Mucosa of descending colon (tissue), 3 donors: ENCODE measurements at places on chromosomes 5 and 9. TPM values are rescaled to one million over a fixed set of nuclear protein-coding genes. Genes with fewer than 3 reads are reported as not detected.
A peak's percentile ranks its signal among the peaks of the same experiment; 100 is the strongest.

DNA sequence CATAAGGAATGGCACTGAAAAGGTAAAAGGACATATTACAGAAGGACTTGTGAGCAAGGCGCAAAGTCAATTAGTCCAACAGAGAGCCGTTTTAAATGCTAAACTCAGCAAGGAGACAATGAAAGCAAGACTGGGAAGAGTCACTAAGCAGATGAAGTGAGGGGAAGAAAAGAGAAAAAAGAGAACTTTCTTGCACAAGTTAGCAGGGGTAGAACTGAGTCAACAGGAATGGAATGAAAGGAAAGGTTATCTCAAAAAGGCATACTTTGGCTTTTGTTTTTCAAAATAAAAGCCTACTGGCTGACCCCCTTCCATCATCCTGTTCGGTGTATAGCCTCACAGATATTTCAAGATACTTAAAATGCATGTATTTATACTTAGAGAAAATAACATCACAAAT lies 75.0 kb downstream of the NR6A1 start:
- DNase-seq = no peak

GRCh38 chr5:139543423-139543991 lies 17.6 kb upstream of the UBE2D2 start:
- DNase-seq = peak; percentile 87

Gene PCDHGA9
- total RNA-seq = 6.7 TPM

DNA sequence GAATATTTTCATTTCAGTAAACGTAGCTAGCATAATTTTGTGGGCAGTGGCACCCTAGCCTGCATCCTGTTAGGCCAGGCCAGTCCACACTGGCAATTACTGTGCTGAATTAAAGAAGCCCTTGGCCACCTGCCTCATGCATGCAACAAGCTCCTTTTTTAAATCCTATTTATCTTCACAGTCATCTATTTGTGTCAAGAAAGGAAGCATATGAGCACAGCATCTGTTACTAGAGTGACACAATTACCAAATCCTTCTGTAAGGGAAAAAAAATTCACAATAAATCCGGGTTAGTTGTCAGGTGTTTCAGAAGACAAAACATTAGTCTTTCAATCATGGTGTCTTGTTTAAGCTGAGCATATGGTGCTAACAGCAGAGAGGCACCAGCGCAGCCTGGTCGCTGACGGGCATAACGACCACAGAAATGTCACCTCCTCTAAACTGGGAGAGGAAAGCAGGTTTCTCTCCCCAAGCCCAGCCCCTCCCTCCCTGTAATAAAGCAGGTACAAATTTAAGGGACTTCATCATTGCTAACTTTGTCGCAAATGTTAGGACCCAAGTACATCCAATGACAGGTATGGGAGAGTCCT lies 520.6 kb downstream of the CTNND2 start:
- no peak for DNase-seq

DNA sequence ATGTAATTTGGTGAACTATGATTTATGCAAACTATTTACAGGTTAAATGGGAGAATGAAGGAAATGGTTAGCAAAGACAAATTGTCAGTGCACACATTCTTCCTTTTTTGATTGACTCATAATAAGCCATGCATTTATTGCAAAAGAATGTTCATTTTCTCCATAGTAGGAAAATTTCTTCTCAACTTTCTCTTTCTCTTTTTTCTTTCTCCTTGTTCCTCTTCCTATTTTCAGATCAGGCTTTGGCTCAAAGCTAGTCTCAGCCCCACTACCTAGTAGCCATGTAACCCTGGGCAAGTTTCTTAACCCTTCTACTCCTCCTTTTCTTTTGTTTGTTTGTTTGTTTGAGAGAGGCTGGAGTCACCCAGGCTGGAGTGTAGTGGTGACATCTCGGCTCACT lies 156.6 kb downstream of the PIK3R1 start:
- DNase-seq = no peak

GRCh38 chr5:40227366-40227765 lies 452.3 kb upstream of the PTGER4 start:
- no peak for DNase-seq

Gene PLPP7
- 0.58 TPM for total RNA-seq

Gene PRDM9
- not detected for total RNA-seq

DNA sequence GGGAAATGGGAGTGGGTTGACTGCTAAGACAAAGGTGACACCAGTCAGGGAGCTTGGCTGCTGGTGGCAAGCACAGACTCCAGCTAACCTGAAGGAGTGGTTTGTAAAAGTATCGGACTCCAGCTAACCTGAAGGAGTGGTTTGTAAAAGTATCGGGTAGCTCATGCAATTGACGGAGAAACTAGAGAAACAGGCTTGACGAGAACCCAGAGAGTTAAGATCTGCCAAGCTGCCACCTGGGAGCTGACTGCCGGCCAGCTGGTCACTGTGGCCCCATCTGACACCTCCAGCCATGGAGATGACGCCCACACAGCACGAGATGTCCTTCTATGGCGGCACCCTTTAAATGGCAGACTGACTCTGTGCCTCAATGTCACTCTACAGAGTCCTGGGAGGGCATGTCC lies 28.3 kb upstream of the CRB2 start:
- DNase-seq = peak; percentile 77

Gene PCDHB5
- total RNA-seq = 0.41 TPM

DNA sequence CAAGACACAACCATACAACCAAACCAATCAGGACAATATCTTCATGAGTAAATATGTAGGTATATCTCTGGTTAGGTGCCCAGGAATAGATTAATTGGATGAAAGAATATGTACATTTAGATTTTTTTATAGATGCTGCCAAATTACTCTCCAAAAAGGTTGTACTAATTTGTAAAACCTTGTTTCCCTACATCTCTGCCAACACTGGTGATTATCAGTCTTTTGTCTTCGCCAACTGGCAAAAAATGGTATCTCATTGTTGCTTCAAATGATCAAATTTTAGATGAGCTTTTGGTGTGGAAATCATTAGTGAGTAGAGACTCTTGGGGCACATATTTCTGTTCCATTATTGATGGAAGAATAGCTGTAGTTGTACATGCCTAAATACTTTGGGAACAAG lies 90.7 kb upstream of the ELL2 start:
- DNase-seq = no peak

Gene ZNF354C
- total RNA-seq = 1.7 TPM

DNA sequence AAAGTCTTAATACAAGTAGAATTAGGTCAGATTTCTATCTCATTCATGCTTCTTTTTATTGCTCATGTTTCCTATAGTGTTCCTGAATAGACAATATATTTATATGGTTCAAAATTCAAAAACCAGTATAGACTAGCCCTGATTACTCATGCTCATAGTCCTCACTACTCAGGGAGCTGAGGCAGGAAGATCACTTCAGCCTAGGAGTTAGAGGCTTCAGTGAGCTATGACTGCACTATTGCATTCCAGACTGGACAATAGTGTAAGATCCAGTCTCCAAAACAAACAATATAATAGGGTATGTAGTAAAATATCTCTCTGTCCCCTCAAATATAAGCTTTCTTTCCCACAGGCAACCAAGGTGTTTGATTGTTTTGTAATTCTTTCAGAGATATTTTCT lies 2.4 kb downstream of the ANKRD31 start:
- no peak for DNase-seq

DNA sequence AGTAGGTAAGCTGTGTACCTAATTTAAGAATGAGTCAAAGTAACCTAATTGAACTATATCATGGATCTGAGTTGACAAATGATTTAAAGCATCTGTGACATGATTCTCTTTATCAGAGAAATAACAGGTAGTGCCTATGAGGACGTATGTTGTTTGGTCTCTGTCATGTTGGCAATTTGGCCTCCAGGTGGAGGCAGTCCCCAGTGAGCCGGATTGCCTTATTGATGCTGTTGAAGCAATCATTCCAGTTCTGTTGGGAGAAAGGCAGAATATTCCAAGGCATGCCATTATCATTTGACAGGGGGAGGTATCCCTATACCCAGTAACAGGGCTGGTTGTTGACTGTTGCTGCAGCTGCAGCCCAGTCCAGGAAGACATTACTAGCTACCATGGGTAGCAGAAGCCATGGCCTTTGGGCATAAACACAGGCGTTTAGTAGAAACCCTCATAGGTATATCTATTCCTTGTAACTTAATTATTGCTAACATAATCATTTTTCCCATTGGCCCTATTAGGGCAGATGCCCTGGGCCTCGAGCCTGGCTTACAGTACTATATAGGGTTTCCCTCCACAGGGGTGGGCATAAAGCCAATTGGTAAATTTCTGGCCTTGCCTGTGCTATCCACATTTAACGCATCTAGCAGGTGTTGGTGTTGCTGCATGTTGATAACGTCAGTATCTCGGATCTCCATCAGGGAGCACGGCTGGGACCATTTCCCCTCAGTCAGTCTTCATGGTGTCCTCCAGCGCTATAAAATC lies 12.2 kb upstream of the SLC22A4 start:
- DNase-seq = no peak

DNA sequence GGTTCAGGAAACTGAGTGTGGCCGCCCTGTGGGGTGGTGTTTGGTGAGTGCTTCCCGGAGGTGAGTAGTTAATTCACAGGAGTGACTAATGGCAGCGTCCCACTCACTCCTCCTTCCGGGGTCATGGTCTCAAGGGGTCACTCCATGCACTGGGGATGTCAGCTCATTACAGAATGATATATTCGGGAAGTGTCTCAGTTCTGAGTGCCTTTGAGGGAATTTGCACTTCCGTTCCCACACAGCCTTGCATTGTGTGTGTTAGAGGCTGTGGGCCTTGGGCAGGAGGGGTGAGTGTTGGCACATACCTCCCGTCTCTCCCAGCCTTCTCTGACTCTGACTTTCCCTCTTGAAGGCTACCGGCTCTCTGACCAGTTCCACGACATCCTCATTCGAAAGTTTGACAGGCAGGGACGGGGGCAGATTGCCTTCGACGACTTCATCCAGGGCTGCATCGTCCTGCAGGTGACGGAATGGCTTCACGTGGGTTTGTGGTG lies 10.5 kb upstream of the AHRR start:
- no peak for DNase-seq

DNA sequence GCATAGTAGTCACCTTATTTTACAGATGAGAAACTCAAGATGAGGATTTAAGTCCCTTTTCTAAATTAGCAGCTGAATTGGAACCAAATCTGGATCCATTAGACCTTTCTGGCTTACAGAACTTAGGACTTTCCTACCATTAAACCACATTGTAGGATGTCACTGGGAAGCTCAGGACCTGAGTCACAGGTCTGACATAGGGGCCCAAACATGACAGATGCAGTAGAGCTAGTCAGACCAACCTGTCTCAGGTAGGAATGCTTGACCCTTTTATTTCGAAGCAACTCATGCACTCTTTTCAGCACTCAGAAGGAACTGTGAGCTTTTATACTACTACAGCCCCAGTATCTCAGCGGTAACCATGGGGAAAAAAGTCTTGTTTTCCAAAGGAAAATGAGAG lies 2.6 kb downstream of the RAB24 start:
- DNase-seq = no peak

GRCh38 chr5:17802256-17802655 lies 168.0 kb downstream of the TAF11L14 start:
- no peak for DNase-seq

GRCh38 chr5:150599917-150600511 lies 40.4 kb upstream of the SYNPO start:
- DNase-seq = peak; percentile 83

Gene LIX1
- total RNA-seq = not detected

GRCh38 chr9:127049044-127049443 lies 73.4 kb downstream of the ANGPTL2 start:
- no peak for DNase-seq

GRCh38 chr5:2752059-2752820 lies 763 bp upstream of the IRX2 start:
- DNase-seq = no peak

DNA sequence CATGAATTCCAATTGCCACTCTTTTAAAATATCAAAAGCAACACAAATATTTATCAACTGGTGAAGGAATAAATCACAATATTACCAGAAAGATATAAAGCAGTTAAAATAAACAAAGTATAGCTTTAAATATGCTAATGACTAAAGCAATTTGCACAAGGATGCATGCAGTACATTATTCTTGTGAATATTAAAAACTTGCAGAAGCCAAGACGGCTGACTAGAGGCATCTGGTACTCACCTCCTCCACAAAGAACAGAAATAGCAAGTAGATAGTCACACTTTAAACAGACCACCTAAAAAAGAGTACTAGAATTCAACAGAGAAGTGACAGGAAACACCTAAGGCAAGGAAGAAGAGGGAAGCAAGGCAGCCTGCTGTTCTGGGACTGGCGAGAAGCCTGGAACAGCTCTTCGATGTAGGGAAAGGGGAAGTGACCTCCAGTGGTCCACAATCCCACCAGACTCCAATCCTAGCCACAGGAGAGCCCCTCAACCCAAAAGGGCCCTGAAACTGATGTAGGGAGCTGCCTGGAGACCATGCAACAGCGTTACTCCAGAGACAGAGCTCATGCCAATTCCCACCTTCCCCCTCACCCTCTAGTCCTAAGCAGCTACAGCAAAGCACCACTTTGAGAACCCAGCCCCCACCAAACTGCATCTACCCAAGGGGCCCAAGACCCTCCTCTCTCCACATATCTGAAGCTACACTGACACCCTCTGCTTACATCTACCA lies 86.3 kb downstream of the LPAR1 start:
- no peak for DNase-seq

Gene ARL14EPL
- total RNA-seq = not detected

GRCh38 chr5:1436036-1436435 lies 9.2 kb downstream of the SLC6A3 start:
- DNase-seq = no peak

- DNase-seq = peak; percentile 92
These were observed at the start of gene RNF130 for GRCh38 chr5:180071531-180072255. RNF130 (minus strand) TSS chr5:180071759; CDS start chr5:180071702, 57 bp downstream.

DNA sequence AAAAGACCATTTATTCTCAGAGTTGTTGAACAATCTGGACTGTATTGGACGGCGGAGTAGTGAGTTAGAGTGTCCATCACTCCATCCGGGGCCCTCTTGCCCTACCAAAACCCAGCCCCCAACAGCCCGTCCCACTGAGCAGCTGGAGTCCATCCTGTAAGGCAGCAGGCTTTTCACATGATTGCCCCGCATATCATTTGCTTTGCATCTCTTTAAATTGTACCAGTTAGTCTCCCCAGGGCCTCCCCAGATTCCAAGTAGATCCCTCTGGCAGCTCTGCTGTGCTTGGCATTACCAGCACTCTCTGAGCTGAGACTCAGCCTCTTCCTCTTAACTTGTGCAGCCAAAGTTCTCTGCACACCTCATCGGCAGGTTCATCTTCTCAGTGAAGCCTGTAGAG lies 48.6 kb upstream of the ADCY2 start:
- DNase-seq = no peak

DNA sequence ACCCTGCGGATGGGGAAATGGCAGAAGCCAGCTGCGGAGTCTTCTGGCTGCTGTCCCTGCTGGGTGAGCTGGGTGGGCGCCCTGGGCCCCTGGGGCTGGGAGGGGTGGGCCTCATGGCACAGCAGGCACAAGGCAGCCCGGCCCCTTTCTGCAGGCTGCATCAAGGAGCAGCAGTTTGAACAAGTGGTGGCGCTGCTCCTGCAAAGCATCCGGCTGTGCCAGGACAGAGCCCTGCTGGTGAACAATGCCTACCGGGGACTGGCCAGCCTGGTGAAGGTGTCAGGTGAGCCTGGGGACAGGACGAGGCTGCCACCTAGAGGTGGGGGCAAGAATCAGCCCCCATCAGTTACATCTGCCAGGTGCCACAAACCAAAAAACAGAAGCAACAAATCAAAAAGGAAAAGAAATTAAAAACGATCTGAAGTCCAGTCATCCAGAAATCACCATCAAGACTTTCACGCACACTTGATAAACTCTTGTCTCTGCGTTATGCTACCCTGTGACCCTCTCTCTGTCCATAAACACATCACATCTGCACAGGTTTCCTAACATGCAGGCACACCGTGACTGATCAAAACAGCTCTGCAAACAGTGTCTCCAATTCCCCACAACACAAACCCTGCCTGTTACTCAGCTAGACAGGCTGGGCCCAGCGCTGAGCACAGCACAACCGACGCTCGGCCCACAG lies 13.9 kb downstream of the REXO4 start:
- peak; percentile 76 for DNase-seq

Gene ST8SIA4
- 9.6 TPM for total RNA-seq
